ENCODE measurements at places on chromosomes 13 and 19.

DNA sequence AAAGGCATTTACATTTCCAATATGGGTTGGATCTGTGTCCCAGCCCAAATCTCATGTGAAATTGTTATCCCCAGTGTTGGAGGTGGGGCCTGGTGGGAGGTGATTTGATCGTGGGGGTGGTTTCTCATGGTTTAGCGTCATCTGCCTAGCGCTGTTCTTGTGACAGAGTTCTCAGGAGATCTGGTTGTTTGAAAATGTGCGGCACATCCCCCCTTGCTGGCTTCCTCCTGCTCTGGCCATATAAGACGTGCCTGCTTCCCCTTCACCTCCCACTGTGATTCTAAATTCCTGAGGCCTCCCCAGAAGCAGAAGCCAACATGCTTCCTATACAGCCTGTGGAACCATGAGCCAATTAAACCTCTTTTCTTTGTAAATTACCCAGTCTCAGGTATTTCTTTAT is 126.2 kb upstream of the FNDC3A start:
- DNase-seq: no peak

DNA sequence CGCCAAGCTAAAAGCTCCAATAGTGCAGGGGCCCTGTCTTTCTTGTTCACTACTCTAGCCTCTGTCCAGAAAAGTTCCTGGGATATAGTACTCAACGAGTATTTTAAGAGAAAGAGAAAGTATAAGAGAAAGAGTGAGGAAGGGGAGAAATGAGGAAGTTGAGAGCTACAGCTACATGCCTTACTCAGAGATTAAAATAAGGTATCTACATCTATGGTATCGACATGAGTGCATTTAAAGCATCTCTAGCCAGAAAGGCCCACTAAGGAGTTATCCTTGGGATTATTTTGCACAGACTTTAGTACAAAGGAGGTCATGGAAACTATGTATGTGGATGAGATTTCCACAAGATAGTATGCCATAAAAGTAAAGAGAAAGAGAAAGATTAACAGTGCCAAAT is 28.5 kb downstream of the MYCBP2 start:
- DNase-seq: no peak

- DNase-seq: no peak
Measured at GRCh38 chr13:63636316-63636993, 2220.8 kb upstream of the PCDH20 start.

DNA sequence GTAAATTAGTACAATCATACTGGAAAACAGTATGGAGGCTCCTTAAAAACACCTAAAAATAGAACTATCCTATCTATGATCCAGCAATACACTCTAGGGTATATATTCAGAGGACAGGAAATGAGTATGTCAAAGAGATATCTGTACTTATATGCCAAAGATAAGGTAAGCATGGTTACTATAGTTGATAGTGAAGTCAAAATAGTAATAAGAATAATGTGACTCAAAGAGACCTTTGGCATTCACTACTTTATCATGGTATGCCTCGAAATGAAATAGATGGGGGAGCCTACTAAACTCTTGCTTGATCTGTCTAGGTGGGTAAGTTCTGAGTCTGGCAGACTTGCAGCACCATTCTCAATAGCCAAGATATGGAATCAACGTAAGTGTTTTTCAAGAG is 30.3 kb downstream of the FXYD5 start:
- DNase-seq: no peak

DNA sequence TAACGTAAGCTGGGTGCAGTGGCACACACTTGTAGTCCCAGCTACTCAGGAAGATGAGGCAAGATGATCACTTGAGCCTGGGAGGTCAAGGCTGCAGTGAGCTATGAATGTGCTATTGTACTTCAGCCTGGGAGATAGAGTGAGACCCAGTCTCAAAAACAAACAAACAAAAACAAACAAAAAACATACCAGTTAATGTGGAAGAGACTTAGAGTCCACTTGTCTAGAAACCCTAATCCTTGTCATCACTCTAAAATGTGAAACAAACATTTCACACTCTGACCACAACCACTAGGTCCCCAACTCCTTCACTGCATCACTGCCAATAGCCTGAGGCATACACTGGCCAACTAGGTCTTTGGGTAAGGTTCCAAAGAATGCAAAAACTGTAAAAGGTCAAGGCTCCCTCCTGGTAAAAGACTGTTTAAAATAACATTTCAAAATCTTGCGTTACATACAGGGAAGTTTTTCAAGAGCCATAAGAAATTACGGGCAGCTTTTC is 28.6 kb upstream of the CYP2B6 start:
- DNase-seq: no peak

- peak; percentile 23 for DNase-seq
Measured at GRCh38 chr19:53463263-53463662, 4.3 kb upstream of the ZNF813 start.

- DNase-seq: no peak
Measured at GRCh38 chr19:7788933-7789323, 25.9 kb downstream of the CLEC4M start.

DNA sequence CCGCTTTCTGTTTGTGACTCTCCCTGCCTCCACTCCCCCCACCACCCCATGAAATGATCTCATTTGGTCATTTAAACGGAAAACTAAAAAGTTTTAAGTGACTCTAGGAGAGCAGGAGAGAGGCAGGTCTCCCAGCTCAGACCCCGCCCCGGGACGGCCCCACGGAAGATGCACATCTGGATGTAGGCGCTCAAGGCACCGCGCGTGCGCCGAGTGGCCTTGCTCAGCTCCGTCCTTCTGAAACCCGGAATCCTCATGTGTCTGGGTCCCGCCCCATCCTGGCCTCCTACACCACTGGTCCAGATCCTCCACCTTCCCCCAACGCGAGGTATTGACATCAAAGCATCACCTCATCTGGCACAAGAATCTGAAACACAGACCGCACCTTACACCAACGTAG is 15.7 kb upstream of the IGFL1 start:
- no peak for DNase-seq

DNA sequence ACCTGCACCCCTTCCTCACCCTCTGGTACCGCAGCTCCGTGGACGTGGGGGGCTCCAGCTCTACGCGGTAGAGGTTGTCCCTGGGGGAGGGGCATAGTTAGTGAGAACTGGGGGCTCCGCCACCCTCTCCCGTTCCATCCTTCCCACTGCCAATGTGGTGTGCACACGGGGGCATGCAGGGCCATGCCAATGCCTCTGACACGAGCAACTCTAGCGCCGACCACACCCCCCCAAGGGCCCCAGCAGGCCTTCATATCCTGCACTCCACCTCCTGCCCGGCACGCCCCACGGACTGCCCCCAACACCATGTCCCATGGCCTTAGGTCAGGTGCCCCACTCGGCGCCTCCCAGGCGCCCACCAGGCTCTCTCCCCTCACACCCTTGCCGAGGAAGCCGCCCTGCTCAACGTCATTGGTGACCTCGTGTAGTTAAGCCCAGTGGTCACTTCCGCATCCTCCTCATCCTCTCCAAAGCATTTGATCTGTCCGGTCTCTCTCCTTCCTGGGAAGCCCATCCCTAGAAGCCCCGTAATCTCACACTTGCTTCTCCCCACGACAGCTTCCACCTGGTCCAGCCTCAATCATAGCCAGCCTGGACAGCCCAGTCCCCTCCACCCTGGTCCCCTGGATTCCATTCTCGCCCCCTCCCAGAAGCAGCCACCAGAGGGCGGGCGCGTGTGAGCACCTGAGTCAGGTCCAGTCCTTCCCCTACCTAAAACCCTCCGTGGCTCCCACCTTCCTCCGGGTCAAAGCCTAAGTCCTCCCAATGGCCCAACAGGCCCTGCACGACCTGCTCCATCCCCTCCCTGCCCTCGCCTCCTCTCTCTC is 2.1 kb downstream of the SEMA6B start:
- peak; percentile 37 for DNase-seq

- no peak for DNase-seq
Measured at GRCh38 chr19:38376576-38376975, 2.2 kb downstream of the PSMD8 start.

GRCh38 chr19:51689751-51690453 is 3.2 kb upstream of the SPACA6 start:
- peak; percentile 17 for DNase-seq

GRCh38 chr13:39888865-39889810 is 233.7 kb downstream of the COG6 start:
- no peak for DNase-seq

GRCh38 chr19:46049597-46049996 is 8.8 kb upstream of the IGFL4 start:
- no peak for DNase-seq

DNA sequence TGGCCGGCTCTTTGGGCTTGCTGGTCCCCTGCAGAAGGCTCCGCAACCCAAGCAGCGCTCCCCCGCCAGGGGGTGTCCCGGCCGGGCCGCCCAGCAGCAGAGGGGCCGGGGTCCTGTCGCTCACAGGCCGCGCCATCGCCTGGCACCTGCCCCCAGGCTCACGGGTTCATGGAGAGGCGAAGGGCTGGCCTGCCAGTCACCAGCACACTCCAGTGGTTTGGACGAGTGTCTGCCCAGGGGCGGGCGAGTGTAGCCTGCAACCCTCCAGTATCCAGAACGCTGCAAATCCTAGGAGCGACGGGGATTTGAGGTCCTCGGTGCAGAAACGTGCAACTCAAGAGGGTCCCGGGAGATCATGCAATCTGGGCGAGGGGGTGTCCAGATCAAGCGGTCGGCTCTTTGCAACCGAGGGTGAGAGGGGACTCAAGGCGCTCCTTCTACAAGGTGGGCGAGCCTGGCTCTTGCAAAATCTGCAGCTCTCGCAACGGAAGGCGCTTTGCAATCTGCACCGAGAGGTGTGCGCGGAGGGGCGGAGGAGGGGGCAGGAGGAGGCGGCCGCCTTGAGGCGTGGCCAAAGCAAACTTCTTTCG is at the start of gene DBP:
Gene DBP, minus strand, starts transcription at position 521 of the 590 bp plus-strand sequence. Its CDS starts 385 bp downstream, at position 136.
- no peak for DNase-seq

DNA sequence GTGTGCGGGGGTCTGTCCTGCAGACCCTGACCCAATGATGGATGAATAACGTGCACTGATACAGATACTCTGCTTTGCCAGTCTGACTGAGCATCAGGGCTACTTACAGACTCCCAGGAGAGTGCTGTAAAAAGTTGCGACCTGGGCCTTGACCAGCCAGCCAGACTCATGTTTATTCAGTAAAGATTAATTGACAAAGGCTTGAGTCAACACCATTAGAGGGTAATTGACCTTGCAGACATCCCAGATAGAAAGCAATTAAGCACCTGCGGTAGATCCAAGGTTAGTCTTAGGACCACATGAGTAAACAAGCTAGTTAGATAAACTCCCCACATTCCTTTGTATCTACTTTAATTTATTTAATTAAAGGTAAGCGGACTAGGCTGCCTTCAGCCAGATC is 10.4 kb downstream of the NUDT19 start:
- DNase-seq: no peak

DNA sequence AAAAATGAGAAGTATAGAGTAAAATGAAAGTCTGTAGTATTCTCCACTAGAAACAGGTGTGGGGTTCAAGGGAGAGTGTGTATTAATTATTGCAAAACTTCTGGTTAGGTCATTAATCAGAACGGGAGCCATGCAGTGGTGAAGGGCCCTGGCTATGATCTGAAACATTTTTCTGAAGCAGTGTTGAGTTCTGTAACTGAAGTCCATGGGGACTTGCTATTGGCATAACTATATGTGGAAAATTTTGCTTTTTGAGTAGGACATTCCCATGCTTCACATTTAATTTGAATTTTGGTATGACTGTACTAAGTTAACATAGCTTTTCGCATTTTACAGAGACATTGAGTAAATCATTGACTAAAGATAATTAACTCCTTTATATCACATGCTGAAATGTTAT is 67.5 kb downstream of the LRCH1 start:
- no peak for DNase-seq

DNA sequence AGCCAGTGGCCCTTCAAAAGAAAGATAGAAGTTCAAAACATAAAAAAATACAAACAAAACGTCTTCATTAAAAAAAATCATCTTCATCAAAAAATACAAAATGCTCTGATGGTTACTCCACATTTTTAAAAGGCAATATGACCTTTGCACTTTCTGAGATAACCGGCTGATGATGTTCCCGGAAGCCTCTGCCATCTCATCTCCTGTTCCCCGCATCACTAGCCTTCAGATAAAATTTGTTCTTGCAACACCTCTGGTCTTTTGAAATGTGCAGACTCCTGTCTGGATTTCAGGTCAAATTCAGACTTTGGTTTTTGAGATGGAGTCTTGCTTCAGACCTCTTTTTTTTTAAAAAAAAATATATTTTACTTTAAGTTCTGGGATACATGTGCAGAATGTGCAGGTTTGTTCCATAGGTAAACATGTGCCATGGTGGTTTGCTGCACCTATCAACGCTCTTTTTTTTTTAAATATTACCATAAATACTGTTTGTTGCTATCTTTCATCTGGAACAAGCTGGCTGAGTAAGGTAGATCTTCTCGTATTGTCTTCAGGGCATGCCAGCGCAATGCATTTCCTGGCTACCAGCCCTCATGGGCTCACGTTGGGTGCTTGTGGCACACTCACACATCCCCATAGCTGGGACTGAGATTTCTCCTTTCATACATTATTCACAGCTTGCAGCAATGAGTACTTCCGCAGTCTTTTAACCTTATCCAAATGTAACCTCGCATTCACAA is 418.9 kb upstream of the ARGLU1 start:
- no peak for DNase-seq

GRCh38 chr13:34810996-34811395 is 131.1 kb upstream of the NBEA start:
- no peak for DNase-seq

DNA sequence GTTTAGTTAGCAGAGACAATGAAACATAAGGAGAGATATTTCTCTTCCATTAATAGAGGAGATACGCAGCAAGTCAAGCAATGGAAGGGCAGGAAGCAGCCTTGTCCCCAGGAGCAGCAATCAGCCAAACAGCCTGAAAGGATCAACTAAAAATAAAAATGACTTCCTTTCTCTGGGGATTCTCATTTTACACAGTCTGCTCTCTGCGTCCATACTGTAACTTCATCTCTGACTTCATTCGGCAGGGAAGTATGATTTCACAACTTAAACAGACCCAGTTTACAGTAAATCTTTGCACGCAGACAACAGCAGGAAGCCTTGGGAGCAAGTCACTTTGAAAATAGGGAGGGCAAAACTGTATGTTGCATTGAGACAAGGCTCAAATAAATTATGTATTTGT is 826.7 kb downstream of the DIAPH3 start:
- DNase-seq: no peak

- no peak for DNase-seq
Measured at GRCh38 chr13:110211046-110211445, 95.9 kb downstream of the COL4A1 start.

Measured in activated CD8-positive, alpha-beta T cell treated with anti-CD3 and anti-CD28 coated beads, Interleukin-2, amount 10 ng/mL, durations not matched to agents 7 days and 5 days (primary cell).